Stimulated activated CD4-positive, alpha-beta T cell treated with anti-CD3 and anti-CD28 coated beads, TNF-alpha, amount 100 ng/mL, for 4 hours (primary cell): ENCODE measurements at places on chromosomes 6 and 20.

DNA sequence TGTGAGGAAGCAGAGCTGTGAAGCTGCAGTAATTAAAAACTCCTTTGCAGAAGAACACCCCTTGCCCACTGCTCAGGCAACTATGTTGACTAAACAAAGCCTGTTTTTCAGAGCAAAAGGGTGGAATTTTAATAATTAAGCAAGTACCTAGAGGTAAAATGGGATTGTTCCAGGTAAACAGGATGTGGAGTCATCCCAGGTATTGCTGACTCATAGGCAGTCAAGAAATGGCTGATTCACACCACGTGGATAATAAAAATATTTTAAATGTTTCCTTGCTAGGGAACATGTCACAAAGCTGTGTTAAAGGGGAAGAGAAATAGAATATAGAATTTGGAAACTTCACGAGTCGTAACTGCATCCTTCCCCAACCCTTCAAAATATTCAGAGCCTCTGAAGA, 491.8 kb downstream of the BTBD3 start:
- no peak for DNase-seq

DNA sequence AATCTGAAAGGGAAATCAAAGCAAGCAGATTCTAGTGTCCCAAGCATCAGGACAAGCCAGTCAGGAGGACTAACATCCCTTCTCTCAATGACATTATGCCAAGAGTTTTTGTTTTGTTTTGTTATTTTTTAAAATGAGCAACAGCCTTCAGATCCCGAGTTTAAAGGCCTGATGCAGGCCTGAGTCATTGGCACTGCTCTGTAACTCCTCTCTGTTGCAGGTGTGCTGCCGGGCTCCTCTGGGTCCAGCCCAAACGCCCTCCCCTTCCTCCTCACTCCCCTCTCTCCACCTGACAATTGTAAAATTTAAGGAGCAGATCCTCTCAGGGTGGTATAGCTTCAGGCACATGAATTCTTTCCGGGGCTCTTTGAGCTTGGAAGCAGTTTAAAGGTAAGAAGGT, 502.0 kb downstream of the BMP2 start:
- DNase-seq: no peak

GRCh38 chr6:131555992-131556391, 17.0 kb upstream of the ARG1 start:
- DNase-seq: no peak

- no peak for DNase-seq
These were observed 40.5 kb upstream of the ZBTB24 start for GRCh38 chr6:109523478-109523877.

DNA sequence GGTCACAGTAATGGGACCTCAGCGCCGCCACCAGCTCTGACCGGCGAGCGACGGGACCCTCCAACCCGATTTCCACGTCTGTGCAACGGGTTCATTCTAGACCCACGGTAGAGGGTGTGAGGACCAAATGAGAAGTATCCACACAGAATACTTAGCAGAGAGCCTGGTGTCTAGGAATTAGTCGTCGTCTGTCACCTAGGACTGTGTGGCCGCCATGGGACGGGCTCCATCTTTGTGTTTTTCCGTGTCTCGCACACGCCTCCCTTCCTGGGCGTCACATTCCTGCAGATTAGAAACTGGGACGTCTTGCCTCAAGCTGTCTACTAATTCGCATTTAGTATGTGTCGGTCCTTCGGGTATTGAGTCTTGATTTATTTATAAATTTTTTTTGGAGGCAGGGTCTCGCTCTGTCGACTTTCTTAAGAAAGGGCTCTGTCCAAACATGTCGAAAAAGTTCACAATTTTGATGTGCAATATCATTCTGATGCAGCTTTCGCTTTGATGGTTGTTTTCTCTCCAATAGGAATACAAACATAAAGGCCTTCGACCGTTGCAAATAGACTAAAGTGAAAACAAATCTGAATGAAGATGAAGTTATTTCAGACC, 563 bp downstream of the MGME1 start:
- DNase-seq: no peak

GRCh38 chr6:92110403-92110802, 1309.0 kb downstream of the EPHA7 start:
- no peak for DNase-seq

GRCh38 chr20:11376420-11376819, 541.3 kb upstream of the BTBD3 start:
- no peak for DNase-seq

DNA sequence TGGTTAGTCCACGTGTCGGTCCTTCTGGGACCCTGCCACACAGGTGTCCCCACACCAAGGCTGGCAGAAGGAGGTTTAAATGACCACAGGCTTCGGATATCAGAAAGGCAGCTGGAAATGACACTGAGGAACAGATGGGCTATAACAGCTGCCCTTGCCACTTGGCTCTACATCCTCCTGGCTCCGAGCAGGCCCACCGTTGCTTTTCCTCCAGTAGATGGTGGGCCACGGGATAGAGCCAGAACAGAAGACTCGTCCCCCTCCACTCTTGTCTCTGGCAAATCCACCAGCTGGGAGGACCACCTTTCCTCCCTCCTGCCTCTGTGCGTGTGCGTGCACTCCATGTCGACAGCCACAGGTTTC, 17.6 kb downstream of the WRNIP1 start:
- DNase-seq: no peak

GRCh38 chr6:16136621-16137450, 8.0 kb downstream of the MYLIP start:
- DNase-seq: peak; percentile 37

- DNase-seq: no peak
These were observed 10.5 kb downstream of the GNAS-AS1 start for GRCh38 chr20:58839991-58840747.

DNA sequence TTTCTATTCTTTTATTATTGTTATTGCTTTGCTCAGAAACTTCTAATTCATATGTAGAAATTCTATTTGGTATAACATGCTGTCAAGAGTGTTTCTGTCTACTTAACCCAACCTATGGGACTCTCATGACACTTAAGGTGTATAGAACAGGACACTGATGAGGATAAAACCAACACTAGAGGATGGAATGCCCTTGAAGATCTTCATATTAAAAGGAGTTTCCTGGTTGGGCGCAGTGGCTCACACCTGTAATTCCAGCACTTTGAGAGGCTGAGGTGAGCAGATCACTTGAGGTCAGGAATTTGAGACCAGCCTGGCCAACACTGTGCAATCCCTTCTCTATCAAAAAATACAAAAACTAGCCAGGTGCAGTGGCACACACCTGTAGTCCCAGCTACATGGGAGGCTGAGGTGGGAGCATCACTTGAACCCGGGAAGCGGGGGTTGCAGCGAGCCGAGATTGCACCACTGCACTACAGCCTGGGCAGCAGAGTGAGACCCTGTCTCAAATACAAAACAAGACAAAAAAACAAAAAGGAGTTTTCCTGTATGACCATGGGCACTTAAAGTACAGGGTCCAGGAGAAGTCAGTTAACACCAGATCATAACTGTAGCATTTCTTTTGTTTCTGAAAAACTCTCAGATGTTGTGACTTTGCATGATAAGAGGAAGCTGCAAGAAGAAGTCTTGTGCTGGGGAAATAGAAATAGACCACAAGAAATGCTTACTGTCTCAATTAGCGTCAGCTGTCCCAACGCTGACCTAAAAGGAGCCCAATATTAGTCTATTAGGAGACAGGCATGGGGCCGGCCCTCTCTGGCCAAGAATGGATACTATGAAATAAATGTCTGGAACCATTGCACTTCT, 38.9 kb upstream of the CD2AP start:
- DNase-seq: no peak

- no peak for DNase-seq
These were observed 323.4 kb downstream of the SYNE1 start for GRCh38 chr6:152313542-152314482.

DNA sequence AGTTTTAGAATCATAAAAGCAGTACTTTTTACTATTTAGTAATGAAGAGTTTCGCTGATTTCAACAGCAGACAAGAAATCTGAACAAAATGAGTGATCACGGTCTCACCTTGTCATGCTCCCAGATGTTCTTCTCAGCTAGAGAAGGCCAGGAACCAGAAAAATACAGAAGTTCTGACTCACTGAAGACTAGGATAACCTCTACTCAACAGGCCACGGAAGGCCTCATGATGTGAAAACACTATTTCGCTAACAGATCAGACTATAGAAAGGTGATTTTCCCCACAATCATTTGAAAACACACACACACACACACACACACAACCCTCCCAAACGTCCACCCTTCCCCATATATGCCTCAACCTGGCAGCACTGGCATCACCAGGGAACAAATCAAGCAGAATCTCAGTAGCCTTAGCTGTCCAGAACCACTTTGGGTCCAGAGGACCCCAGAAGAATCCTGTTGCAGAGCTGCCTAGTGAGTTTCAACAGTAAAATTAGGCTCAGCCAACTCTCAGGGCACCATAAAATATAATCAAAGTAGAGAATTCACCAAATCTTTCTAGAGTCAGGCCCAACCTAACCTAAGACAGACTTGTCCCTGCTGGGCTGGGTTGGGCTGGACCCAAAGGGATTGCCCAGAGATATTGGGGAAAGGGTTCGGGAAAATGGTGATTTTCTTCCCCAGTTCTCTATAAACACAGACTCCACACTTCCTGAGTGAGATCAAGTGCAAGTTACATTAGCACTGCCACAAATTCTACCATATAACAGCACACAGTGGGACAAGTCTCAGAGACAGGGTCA, 7.9 kb downstream of the EXOC2 start:
- no peak for DNase-seq

DNA sequence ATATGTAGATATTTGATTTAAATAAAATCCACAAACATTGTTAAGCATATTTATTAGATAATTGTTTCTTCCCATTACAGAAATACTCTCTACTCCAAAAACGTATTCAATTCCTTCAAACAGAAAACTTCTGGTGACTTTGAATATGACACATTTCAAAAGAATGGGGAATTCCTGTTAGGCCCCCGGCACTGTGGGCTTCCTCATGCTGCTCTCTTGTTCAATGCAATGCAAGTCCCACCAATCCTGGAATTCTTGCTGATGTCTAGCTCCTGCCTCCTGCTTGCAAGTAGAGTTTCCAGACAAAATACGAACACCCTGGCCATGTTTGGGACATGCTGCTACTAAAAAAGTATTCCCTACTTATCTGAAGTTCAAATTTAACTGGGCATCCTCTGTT, 544.1 kb downstream of the QKI start:
- DNase-seq: no peak

DNA sequence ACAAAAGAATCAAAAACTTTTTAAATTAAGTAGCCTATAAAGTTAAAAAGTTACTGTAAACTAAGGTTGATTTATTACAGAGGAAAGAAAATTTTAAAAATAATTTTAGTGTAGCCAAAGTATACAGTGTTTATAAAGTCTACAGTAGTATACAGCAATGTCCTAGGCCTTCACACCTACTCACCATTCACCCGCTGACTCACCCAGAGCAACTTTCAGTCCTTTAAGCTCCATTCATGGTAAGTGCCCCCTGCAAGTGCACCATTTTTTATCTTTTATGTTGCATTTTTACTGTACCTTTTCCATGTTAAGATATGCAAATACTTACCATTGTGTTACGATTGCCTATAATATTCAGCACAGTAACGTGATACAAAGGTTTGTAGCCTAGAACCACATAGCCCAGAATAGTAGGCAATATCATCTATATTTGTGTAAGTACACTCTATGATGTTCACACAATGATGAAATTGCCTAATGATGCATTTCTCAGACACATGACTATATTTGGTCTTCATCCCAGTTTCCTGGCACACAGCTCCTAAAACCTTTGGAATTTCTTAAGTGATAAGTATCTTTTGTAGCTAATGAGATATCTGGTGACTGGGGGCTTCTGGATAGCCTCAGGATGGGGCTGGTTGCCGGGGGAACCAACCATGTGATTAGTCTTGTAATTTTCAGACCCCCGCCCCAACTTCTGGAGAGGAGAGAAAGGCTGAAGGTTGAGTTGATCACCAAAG, 111.0 kb downstream of the MRPL14 start:
- DNase-seq: no peak

- DNase-seq: no peak
These were observed 57.9 kb downstream of the HIVEP1 start for GRCh38 chr6:12069891-12070529.

- no peak for DNase-seq
These were observed 148.1 kb downstream of the CEBPB start for GRCh38 chr20:50338479-50339391.

GRCh38 chr6:123898665-123899064, 95.0 kb downstream of the NKAIN2 start:
- no peak for DNase-seq

GRCh38 chr20:24328901-24329300, 140.5 kb upstream of the SYNDIG1 start:
- DNase-seq: no peak

DNA sequence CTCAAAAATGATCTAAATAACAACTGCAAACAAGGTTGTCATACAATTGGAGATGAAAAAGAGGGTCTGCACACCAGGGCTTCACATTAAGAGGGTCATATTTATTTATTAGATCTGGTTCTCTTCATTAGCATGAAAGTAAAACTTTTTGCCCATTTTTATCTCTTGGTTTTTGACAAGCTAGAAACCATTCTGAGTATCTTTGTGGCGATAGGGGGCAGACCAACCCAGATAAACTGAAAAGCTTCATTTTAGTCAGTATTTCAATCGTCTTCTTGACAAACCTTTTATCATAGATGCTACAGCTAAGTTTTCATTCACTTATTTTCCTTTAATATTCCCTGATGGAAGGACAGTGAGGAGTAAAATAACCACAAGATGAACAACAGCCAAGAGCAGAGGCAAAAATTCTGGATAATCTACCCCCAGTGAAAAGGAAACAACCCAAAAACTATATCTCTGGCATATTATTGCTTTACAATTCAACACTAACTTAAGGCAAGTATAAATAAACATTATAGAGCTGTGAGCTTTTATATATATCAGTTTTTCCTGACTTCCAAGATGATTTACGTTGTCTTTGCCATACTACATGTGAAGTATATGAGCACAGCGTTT, 45.2 kb downstream of the THEMIS start:
- peak; percentile 28 for DNase-seq

GRCh38 chr6:91509711-91510110, 922.8 kb upstream of the MAP3K7 start:
- DNase-seq: no peak

DNA sequence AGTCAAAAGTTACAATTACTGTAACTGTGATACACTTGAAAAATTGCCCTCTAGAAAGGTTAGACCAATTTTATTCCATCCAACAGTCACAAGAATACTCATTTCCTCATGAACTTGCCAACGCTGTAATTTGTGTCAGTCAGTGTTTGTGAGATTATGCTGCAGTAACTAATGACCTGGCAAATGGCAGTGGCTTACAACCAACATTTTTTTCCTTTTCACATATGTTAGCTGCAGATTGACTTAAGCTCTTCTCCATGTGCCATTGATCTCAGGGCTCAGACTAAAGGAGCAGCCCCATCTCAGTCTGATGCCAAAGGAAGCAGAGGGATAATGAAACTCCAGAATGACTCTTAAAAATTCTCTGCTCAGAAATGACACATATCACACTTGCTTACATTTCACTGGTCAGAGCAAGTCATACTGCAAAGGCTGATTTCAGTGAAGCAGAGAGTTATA, 92.3 kb upstream of the ELOVL5 start:
- DNase-seq: no peak

GRCh38 chr6:90241229-90241880, 55.3 kb downstream of the BACH2 start:
- DNase-seq: no peak

- no peak for DNase-seq
These were observed 243.9 kb downstream of the LY86 start for GRCh38 chr6:6832439-6832838.

- DNase-seq: no peak
These were observed 2.6 kb downstream of the EPHA7 start for GRCh38 chr6:93416571-93417420.

GRCh38 chr6:160766989-160767646, 65.1 kb downstream of the PLG start:
- peak; percentile 36 for DNase-seq
